ENCODE measurements at places on chromosomes 3 and 15. TPM values are rescaled to one million over a fixed set of nuclear protein-coding genes. Genes with fewer than 3 reads are reported as not detected.

Gene STAC
- 14.2 TPM for total RNA-seq

- no peaks in the 10 kb centered on the region for H3K4me1 ChIP-seq
- H3K4me3 ChIP-seq, result no peak overlapping the region
- no peak for DNase-seq
- H3K27ac ChIP-seq, result no peak overlapping the region
- H3K27me3 ChIP-seq, result no peaks in the 10 kb centered on the region
Measured at GRCh38 chr3:95197661-95198060, 1134.8 kb downstream of the NSUN3 start.

Gene LOXL1
- 108 TPM for total RNA-seq

DNA sequence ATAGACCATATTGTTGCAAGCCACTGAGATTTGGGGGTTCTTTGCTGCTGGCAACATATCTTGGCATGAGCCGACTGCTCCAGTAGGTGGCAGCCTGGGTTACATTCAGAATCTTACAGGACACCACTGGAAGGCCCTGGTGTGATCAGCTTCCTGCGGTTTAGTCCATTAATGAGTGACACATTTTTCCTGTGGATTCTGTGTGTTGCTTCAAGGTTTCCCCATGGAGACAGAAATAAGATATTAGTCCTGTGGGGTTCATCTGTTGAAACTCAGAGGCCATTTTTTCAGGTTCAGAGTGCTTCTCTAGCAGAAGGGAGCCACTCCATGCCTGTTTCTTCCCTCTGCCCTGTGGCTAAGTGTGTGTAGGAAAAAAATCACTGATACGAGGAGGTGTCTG, 116.2 kb downstream of the MFSD1 start:
- no peak overlapping the region for H3K27ac ChIP-seq
- no peaks in the 10 kb centered on the region for H3K36me3 ChIP-seq
- DNase-seq, result no peak
- no peak overlapping the region for H3K4me3 ChIP-seq
- H3K4me1 ChIP-seq, result no peaks in the 10 kb centered on the region
- H3K27me3 ChIP-seq, result no peaks in the 10 kb centered on the region

DNA sequence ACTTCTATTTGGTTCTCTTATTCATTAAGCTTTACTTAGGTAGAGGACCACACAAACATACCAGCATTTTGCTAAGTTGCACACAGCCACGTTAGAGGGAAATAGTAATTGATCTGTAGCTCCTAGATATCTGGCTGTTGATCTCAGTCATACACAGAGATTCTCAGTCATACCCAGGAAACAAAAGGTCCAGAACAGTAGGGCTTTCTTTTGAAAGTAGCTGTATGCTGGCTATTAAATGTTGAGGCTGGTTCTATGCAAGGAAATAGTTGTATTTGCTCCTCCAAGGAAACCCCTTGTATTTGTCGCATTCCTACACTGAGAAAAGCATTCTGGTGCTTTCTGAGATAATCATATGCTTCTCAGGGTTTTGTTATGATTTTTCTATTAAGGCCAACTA, 523.8 kb downstream of the SOX2 start:
- no peaks in the 10 kb centered on the region for H3K27me3 ChIP-seq
- no peaks in the 10 kb centered on the region for H3K4me1 ChIP-seq
- H3K4me3 ChIP-seq, result no peak overlapping the region
- no peak for DNase-seq
- H3K27ac ChIP-seq, result no peak overlapping the region

Gene P2RY12
- total RNA-seq, result 3.6 TPM

DNA sequence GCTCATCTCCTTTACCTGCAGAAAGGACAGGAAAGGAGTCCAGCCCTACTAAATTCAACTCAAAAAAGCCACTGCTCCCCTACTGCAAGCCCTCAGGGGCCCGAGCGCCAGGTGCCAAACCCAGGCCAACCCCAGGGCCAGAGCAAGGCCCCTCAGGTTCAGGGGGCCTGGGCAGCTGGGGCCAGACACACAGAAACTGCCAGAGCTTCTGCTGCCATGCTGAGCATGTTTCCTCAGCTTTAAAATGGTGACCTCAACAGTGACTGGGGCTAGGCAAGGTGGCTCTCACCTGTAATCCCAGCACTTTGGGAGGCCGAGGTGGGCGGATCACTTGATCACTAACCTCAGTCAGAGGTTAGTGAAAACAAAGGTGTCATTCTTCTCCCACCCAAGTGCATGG, 38.8 kb downstream of the KLHL25 start:
- no peak overlapping the region for H3K4me3 ChIP-seq
- DNase-seq, result peak; percentile 59
- no peaks in the 10 kb centered on the region for H3K27me3 ChIP-seq
- H3K27ac ChIP-seq, result no peak overlapping the region
- no peaks in the 10 kb centered on the region for H3K4me1 ChIP-seq
- H3K36me3 ChIP-seq, result no peaks in the 10 kb centered on the region

DNA sequence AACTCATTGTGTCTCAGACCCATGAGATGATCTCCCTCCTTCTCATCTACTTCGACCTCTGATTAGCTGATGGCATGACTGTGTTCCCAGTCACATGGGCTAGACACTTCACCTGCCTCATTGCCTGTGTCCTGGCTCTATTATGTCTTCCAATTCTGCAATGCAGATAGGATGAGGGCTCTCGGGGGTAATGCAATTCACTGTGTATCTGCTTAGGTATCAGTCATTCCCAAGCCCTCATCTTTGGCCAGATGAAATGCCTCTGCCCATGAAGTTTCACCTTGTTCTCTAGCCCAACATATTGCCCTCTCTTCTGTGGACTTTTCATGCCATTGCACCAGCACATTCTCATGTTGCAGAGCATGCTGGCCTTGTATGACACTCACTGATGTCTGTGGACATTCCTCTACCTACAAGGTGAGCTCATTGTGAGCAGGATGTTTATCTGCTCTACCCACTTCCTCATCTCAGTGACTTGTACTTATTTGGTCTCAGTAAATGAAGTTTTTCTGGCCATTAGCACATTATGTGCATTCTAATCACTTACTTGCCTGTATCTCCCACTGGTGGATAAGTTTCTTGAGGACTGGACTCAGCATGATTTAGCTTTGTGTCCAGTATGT, 32.3 kb downstream of the MOBP start:
- no peak overlapping the region for H3K27ac ChIP-seq
- H3K4me1 ChIP-seq, result no peaks in the 10 kb centered on the region
- H3K36me3 ChIP-seq, result no peaks in the 10 kb centered on the region

- H3K4me3 ChIP-seq, result no peak overlapping the region
- H3K4me1 ChIP-seq, result no peaks in the 10 kb centered on the region
- H3K27me3 ChIP-seq, result no peaks in the 10 kb centered on the region
Measured at GRCh38 chr3:133192363-133192945, 154.3 kb downstream of the TMEM108 start.

DNA sequence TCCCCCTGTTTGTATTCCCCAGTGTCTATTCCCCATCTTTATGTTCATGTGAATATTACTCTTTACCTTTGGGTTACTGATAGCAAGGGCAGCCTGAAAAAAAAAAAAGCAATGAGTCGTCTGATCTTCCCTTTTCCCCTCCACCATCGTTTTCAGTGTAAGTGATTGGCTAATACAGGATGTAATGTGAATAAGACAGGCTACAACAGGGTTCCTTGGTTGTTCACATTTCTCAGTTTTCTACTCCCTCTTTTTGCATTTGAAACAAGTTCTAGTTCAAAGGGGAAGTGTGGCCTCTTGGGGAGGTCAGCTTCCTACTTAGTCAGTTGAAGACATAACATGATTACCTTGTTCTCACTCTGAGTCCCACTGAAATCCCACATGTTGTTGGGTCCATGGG, 278.0 kb upstream of the TRIM42 start:
- no peaks in the 10 kb centered on the region for H3K4me1 ChIP-seq
- H3K27me3 ChIP-seq, result no peaks in the 10 kb centered on the region
- DNase-seq, result no peak
- no peak overlapping the region for H3K4me3 ChIP-seq

Measured in aorta (tissue), 5 donors.